NCI-H2081 treated with DMSO at 0.1 percent for 48 hours (cell line): ENCODE measurements at places on chromosomes 2 and 18.

DNA sequence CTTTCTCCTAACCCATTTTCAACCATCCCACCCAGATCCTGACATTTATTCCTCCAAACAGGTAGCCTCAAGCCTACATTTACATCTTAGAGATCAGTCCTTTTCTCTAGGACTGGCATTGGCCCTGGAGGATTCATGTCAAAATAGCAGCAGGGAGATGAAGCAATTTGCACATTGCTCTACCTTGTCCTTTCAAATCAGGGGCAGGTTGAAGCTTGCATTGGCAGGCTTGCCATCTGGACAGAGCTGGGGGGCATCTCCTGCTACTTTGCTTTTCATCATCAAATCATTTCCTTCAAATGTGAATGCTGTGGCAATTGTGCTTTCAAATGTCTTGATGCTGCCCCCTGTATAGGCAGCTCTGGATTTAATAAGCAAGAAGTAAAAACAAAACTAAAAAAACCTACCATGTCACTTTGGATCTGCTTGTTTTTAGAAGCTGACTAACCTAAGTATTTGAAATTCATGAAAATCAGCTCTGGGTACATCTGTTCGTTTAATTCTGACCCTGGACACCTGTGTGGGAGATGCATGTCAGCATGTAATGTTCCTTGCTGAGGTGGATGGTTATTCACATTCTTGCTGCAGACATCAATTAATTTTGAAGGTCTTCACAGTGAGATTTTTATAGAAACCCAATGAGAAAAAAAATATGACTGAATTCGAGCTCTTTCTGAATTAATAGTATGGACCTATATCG is 47.9 kb downstream of the KIF5C start:
- no peak for DNase-seq

- no peak for DNase-seq
These were observed 117.5 kb upstream of the CRIM1 start for GRCh38 chr2:36238106-36238505.

DNA sequence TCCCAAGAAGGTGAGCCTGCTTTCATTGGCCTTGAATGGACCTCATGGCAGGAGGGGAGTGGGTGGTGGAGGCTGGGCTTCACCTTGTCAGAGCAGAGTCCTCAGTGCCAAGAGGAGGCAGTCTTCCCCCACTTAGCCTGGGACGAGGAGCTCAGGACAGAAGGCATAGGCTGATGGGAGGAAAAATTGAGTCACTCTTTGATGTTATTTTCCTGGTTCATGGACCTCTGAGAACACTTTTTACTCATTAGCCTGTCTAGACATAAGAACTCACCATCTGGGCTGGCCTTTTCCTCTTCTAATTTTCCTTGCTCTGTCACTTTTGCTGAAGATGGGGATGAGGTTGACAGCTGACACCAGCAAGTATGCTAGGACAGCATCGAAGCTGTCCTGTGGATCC is 225.7 kb upstream of the TNP1 start:
- DNase-seq = no peak

- DNase-seq = no peak
These were observed 378.5 kb upstream of the ID2 start for GRCh38 chr2:8303322-8303832.

- DNase-seq = no peak
These were observed 41.0 kb downstream of the GLI2 start for GRCh38 chr2:120776649-120777048.

GRCh38 chr2:169860149-169860548 is 32.9 kb downstream of the UBR3 start:
- no peak for DNase-seq

DNA sequence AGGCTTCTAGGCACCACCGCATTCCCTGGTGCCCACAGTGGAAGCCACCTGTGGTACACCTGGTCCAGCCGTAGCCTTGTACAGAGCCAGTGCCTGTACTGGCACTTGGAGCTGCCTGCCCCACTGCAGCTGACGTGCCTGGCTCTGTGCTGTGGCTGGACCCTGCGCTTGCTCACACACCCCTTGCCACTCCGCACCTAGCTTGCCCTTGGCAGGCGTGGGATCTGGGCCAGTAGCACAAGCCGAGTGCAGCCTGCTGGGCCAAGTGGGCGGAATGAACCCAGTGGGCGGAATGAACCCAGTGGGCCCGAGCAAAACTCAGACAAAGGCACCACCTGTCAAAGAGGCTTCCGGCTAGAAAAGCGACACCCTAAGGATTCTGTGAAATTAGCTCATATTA is 126.3 kb downstream of the ARHGAP28 start:
- no peak for DNase-seq

DNA sequence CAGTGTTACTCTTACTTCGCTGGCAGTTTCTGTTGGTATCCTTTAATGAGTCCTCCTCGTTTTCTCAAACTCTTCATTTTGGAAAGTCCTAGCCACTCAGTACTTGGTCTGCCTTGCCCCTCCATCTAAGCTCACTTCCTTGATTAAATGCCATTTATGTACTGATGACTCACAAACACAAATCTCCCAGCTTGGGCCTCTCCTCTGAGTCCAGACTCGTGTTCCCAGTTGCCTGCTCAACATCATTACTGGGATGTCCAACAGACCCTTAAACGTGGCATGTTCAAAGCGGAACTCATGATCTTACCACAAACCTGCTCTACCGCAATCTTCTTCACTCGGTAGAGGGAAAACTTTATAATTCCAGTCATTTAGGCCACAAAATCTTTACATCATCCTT is 13.8 kb upstream of the CCDC68 start:
- DNase-seq = no peak

- DNase-seq = no peak
These were observed at the start of gene SIGLEC15 for GRCh38 chr18:45825258-45826044. TSS of gene SIGLEC15 (plus strand) at chr18:45825675. CDS start at chr18:45825729, 54 bp downstream.
